Lower lobe of right lung (tissue), 2 donors: ENCODE measurements at places on chromosomes 4 and X.

DNA sequence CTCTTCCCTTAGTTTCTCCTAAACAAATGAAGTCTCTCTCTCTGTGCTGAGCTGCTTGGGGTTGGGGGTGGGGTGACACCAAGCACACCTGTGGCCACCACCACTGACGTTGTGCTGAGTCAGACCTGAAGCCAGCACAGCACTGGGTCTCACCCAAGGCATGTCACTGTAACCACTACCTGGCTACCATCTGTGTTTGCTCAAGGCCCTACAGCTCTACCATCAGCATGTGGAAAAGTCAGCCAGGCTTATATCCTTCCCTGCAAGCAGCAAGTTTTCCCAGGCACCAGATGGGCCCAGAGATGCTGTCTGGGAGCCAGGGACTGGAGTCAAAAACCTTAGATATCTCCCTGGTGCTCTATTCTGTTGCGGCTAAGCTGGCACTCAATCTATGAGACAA, 6.9 kb downstream of the CXCL10 start:
- DNase-seq = no peak

DNA sequence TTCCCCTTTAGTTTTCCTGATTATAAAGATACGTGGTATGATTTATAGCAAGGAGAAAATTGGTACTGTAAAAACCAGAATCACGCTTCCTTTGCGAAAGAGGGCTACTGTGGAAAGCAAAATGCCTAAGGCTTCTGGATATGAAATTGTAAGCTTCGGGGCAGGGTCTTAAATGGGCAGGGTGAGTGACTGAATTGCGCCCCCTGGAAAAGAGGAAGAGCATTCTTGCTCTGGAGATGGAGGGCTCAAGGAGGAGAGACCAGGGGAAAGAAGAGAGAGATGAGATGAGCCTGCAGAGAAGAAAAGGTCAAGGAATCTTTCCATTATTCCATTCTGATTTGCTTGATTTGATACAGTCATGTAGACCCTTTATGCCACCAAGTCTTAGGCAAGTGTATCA, 13.1 kb upstream of the ETNPPL start:
- no peak for DNase-seq

- DNase-seq = no peak
Observed at GRCh38 chrX:136781180-136781797, 557 bp upstream of the ARHGEF6 start.

DNA sequence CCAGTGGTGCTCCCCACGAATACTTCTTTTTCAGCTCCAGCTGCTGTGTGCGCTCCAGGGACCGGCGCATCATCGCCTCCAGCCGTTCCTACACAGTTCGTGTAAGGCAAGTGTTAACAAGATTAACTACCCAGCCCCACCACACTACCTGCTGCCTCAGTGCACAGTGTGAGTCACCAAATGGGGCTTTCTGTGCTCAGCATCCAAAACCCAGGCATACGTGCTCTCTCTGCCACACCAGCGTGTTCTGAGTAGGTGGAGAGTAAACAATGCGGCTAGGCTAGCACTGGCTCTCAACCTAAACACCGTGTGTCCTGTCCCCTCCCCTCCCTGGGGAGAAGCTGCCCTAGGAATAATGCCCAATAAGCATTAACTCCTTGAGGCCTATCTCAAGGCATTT, 60.0 kb downstream of the MAP7D2 start:
- DNase-seq = no peak

DNA sequence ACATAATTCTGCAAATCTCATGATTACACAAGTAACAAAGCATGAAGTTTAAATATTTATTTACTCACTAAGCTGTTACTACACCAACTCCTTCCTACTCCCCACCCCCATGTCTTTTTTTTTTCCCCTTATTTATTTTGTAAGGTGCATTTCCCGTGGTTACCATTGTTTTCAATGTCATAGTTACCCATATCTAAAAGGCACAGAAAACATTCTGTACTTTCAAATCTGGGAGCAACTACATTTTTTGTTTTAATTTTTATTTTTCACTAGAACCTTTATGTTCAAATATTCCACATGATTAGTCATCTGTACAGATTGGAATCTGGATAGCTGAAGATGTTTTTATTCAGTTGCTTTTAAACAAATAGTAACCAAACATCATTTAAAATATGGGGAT, 62.8 kb downstream of the PPP3CA start:
- no peak for DNase-seq

DNA sequence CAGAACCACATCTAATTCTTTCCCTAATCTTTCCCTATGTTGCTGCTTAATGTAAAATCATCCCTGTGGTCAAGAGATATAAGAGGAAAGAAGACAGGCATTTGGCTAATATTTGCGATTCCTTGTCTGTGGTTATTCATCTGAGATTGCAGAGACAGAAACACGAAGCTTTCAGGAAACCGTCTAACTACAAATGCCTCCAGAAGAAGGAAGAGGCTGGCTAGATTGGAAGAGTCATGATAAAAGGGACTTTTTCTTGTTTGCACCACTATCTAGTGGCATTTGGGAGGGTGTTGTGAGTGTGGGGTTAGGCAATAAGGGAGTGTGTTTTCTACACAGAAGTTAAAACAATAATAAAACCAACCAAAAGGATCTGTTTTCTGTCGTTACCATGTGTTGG, 43.9 kb downstream of the TMEM154 start:
- DNase-seq = no peak

GRCh38 chrX:41542135-41542534, 95.0 kb downstream of the NYX start:
- DNase-seq = no peak

GRCh38 chr4:72330381-72330780, 238.6 kb downstream of the ADAMTS3 start:
- DNase-seq = no peak

DNA sequence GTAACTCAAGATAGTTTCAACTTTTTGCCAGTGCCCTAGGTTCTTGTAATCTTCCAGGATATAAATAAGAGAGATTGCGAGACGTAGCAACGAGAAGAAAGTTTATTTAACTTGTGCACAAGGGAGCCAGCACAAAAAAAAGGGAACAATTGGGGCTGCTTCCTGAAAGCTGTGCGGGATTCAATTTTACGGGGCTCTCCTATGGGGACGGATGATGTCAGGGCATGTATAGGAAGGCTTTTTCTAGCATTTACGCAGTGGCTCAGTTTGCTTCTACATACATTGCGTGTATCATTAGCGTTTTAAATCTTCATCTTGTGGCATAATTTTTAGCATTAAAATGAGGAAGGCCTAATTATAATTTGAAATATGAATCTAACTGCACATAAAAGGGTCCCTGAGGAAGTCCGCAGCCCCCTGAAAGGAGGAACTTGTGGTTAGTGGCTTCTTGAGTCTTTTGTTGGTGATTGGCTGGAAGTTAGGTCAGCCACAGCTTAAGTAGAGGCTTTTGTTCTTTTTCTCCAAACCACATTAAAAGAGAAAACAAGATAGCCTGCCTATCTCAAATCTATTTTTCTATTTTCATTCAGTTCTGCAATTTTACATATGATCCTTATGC, 668.2 kb upstream of the NDST4 start:
- DNase-seq = peak; percentile 16

GRCh38 chr4:2787230-2788100, 5.4 kb upstream of the SH3BP2 start:
- peak; percentile 64 for DNase-seq

DNA sequence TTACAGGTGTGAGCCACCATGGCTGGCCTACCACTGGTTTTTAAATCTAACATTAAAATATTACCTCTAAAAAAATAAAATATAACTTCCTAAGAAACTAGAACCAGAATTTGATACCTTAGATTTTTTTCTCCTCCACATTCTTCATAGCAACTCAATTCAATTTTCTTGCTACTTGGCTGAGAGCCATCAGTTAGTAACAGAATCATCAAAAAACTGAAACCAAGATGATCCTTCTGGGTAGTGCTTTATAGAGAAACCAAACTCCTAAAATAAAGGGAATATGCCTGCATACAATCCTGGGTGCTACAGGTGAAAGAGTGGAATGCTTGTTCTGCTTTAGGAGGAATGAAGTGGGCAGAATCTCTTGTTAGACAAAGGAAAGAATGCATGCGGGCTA, 64.4 kb downstream of the RPS3A start:
- DNase-seq = no peak

DNA sequence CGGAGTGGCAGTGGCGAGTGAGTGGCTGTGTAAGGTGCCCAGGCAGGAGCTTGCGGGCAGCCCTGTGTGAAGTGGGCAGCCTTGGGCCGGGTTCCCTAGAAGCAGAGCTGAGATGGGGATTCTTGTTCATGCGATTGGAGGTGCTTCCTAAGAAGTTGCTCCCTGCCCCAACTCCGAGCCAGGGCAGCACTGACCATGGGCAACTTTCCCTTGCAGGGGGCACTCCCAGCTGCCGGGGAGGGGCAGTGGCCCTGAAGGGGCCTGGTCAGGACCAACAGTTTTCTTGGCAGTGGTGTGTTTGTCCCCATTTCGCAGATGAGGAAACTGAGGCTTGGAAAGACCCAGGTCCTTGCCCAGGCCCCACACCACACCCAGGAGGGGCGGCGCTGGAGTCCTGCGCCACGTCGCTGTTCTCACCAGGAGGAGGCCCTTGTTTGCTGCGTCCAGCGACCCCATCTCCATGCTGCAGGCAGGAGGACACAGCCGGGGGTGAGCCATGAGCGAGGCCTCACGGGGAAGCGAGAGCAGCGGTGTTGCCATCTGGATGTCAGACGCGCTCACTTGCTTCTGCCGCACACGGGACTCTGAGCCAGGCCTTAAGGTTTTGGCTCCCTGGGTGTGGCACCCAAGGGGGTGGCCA, 68.9 kb downstream of the TRMT44 start:
- DNase-seq = no peak

GRCh38 chrX:12421918-12422317, 283.6 kb downstream of the FRMPD4 start:
- DNase-seq = no peak

- DNase-seq = no peak
Observed at GRCh38 chr4:99121008-99121407, 23.1 kb downstream of the ADH4 start.

GRCh38 chr4:84480082-84480481, 19.0 kb downstream of the NKX6-1 start:
- no peak for DNase-seq

DNA sequence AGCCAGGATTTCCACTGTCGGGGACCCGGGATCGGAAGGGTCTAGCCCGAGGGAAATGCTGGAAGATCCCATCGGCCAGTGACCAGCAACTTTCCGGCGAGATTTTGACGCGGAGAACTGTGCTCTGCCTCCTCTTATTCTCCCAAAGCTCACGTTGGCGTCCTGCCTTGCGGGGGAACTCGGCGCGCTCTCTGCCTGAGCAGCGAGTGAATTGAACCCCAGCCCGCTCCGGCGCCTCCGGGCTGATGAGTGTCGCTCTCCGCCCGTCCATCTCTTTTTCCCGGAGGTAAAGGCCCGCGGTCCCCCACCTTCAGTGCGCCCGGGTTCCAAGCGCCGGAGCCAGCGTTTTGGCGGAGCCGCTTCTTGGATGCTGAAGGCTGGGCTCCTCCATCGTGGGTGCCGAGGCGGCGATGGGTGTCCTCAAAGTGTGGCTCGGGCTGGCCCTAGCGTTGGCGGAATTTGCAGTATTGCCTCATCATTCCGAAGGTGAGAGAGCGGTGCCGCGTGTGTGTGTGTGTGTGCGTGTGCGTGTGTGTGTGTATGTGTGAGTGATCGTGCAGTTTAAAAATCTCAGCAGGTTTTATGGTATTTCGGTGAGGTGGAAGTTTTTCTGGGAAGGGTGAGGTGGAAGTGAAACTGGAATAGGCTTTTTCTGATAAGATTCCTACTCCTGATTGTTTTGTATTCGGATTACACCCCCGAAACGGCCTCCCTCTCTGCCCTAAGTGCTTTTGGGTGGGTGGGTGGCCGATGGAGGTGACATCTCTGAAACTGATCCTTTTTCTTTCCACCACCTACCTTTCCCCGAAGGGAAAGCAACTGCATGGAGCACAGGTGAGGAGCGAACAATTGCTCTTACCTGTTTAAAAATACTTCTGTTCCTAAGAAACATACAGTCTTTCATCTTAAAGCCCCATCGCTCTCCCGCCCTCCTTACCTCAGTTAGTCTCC, 752 bp downstream of the FRAS1 start:
- peak; percentile 65 for DNase-seq

DNA sequence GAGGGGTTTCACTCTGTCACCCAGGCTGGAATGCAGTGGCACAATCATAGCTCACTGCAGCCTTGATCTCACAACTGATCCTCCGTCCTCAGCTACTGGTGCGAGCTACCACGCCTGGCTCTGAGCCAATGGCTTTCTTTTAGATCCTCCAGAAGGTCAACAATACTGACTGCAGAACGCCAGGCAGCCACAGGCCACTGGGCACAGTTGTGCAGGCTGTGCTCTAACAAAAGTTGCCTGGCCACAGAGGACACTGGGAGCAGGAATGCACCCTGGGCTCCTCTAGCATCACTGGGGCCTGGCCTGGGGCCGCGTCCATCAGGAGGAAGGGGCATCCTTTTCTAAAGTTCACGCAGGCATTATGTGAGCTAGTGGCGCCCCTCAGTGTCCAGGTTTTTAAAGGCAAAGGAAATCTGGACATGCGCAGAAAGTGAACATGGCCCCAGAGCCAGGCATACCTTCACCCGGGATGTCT, 14.9 kb upstream of the PORCN start:
- DNase-seq = no peak

DNA sequence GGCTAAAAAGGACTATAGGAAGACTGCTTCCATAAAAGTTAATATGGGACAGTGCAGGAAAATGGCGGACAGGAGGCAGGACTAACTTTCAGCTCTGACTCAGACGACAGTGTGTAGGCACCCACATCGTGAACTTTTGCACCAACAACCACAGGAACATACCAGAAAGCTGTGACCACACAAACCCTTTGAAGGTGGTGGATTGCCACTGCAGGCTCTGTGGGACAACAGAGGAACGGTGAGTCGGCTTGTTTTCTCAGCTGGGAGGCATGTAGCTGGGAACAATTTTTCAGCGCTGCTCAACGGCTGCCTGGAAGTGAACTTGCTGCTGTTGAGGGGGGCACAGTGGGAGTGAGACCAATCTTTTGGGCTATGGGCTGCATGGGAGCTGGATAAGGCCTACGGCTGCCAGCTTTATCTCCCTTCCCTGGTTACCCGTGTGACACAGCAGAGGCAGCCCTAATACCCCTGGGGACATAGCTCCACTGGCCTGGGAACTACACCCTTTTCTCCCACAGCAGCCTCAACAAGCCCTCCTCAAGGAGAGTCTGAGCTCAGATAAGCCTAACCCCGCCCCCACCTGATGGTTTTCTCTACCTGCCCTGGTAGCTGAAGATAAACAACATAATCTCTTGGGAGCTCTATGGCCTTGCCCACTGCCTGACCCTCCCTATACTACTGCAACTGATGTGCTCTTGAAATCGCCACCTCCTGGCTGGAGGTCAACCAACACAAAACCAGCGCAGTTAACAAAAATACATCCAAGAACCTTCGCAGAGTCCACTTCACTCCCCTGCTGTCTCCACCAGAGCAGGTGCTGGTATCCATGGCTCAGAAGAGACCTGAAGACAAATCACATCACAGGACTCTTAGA, 1537.0 kb downstream of the C4orf33 start:
- DNase-seq = no peak

- DNase-seq = no peak
Observed at GRCh38 chr4:158884280-158884679, 115.5 kb downstream of the FNIP2 start.

DNA sequence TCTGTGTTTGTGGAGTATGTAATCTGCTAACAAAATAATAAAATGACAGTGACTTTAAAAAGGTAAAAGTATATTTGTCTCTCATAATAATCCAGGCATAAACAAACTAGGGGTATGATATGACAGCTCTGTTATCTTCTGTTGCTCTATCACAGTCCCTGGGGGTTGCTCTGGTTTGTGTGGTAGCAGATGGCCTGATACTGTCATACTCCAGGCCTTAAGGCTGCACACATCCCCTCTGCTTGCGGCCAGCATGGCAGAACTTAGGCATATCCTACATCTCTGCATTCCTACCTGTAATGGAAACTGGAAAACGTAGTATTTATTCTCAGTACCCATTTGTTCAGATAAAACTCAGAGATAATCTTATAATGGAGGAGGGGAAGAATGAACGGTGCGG, 117.9 kb upstream of the HAND2 start:
- DNase-seq = no peak
